ENCODE measurements at places on chromosomes 4 and X. TPM values are rescaled to one million over a fixed set of nuclear protein-coding genes. Genes with fewer than 3 reads are reported as not detected.

Gene TRIM2
- 5.0 TPM for total RNA-seq

Gene FGF2
- total RNA-seq: 2.0 TPM

Gene POU3F4
- not detected for total RNA-seq

Gene PRDM5
- total RNA-seq: 5.1 TPM

Gene FRMD7
- under 0.01 TPM for total RNA-seq

Gene GALNTL6
- 0.05 TPM for total RNA-seq

Gene BRS3
- total RNA-seq: 0.05 TPM

Gene SUPT20HL1
- total RNA-seq: not detected

DNA sequence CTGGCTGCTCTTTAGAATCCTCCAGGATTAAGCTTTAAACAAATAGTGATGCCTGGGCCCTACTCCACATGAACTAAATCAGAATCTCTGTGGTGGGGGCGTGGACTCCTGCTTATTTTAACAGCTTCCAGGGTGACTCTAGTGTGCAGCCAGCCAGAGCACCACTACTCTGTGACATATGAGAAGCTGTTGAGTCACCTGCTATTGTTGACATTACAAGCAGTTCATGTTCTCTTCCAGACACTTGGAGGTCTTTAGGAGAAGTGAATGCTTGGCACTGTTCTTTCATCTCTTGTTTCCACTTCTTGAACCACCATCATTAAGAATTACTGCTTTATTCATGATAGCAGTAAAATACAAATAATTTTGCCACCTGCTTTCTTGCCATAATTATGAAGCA is 426 bp upstream of the C4orf51 start:
- H3K36me3 ChIP-seq: no peaks in the 10 kb centered on the region
- H3K27ac ChIP-seq: no peak overlapping the region
- DNase-seq: no peak
- no peaks in the 10 kb centered on the region for H3K4me1 ChIP-seq
- no peak overlapping the region for H3K4me3 ChIP-seq

DNA sequence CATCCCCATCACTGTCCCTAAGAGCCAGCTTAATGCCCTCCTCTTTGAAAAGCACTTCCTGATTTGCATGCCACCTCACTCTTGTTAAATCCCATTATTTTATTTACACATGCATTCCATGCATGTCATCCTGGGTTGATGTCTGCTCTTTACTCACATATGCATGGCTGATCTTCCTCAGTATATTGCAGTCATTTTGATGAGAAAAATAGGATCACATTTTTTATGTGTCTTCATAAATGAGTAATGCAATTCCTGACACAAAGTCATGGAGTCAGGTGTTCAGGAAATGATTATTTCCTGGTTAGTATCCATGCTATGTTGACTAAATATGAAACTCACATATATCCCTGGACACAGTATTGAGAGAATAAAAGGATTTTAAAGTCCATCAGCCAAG is 204.7 kb downstream of the SLIT2 start:
- H3K27ac ChIP-seq: no peak overlapping the region
- H3K27me3 ChIP-seq: no peaks in the 10 kb centered on the region
- H3K4me3 ChIP-seq: no peak overlapping the region
- no peaks in the 10 kb centered on the region for H3K4me1 ChIP-seq
- no peaks in the 10 kb centered on the region for H3K36me3 ChIP-seq
- no peak for DNase-seq

DNA sequence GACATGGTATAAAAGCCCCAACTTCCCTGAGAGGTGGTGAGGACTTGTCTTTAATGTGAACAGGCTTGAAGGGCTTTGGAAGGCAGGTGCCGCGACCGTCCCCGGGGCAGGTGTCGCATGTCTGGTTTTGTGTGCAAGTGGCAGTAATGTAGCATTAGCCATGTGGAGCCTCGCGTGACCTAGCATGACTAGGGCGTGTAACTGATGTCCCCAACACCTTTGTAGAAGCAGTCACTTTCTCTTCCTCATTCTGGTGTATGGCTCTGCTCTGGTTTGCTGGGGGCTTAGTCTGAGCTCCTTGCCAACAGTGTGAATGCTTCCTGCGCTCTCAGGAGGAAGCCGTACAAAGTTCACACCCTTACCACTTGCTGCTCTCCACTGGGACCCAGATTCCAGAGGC is 145.7 kb downstream of the AMMECR1 start:
- no peaks in the 10 kb centered on the region for H3K27me3 ChIP-seq
- no peaks in the 10 kb centered on the region for H3K4me1 ChIP-seq
- H3K4me3 ChIP-seq: no peak overlapping the region
- H3K36me3 ChIP-seq: peaks cover 14% of the 10 kb centered on the region
- H3K27ac ChIP-seq: no peak overlapping the region

DNA sequence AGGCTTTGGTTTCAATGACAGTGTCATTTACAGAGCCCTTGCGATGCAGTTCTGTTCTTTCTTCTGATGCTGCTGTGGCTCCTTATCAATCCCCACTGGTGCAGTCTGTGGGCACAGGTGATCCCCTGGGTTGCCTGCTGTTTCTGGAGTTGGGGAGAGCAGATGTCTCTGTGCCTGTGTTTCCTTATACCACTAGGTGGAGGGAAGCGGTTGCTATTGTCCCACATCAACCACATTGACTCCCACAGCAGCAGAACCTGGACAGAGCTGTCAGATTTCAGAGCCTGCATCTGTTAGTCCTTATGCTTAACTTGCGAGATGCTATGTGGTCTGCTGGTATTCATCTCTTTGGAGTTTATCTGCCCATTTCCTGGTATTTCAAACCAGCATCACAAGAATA is 57.7 kb downstream of the NEIL3 start:
- no peaks in the 10 kb centered on the region for H3K4me1 ChIP-seq
- H3K27ac ChIP-seq: no peak overlapping the region
- peaks cover 20% of the 10 kb centered on the region for H3K36me3 ChIP-seq
- no peaks in the 10 kb centered on the region for H3K27me3 ChIP-seq
- H3K4me3 ChIP-seq: no peak overlapping the region

DNA sequence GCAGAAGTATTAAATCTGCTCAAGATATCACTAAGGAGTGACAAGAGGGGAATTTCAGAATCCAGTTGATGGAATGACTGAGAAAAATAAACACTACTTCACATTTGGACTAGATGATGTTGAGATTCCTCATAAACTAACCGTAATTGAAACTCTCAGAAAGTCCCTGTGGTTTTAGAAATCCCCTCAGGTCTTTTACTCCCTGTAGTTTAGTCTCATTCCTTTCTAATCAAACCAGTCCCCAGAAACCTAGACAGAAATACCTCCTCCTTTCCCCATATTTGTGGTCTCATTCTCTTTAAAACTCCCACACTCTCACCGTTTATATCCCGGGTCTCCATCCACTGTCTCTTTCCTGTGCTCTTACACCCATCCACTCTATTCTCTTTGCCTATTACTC is 15.0 kb upstream of the TLR1 start:
- H3K4me1 ChIP-seq: no peaks in the 10 kb centered on the region
- no peaks in the 10 kb centered on the region for H3K36me3 ChIP-seq
- no peak for DNase-seq
- no peak overlapping the region for H3K4me3 ChIP-seq

GRCh38 chr4:7266525-7267292 is 74.4 kb downstream of the SORCS2 start:
- no peaks in the 10 kb centered on the region for H3K4me1 ChIP-seq
- no peak overlapping the region for H3K27ac ChIP-seq
- no peaks in the 10 kb centered on the region for H3K27me3 ChIP-seq
- no peak overlapping the region for H3K4me3 ChIP-seq

- no peak overlapping the region for H3K4me3 ChIP-seq
- H3K27ac ChIP-seq: no peak overlapping the region
- peaks cover 4% of the 10 kb centered on the region for H3K4me1 ChIP-seq
- H3K27me3 ChIP-seq: peaks cover 72% of the 10 kb centered on the region
These were observed 15.8 kb upstream of the SLC25A4 start for GRCh38 chr4:185127021-185127925.

DNA sequence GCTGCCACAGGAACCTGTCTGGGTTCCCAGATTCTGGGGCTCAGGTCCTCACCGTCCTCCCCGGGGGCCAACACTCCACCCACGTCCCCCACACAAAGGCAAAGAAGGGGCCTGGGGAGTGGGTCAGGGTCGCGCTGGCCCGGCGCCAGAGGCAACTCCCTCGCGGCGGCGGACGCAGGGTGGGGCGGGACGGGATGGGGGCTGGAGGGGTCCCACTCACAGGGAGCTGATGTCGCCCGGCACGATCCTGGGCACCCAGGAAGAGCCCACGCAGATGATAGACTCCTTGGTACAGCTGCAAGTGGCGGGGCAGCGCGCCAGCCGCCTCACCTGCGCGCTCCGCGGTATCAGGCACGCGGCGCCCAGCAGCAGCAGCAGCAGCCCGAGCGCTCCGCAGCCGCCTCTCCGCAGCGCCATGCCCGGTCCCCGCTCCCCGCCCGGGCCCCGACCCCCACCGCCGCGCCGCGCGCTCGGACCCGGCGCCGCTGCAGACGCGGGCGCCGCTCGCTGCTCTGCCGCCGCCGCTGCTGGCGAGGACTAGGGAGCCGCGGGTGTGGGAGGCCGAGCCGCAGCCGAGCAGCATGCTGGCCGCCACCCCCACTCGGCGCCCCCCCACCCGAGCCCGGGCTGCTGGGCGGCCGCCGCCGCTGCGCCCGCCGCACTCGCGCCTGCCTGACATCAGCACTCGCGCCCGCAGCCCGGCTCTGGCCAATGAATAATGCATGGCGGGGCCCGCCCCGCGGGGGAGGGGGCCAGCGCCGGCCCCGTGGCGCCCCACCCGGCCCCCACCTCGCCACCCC is at the start of gene LGI2:
TSS of gene LGI2 (minus strand) at position 670 of the 800 bp plus-strand sequence. CDS start at position 417, 253 bp downstream.
- no peak within 1 kb of the TSS for H3K4me3 ChIP-seq
- no peak within 1 kb of the TSS for H3K27ac ChIP-seq
- no peaks in the 10 kb centered on the region for H3K36me3 ChIP-seq
- DNase-seq: no peak
- H3K27me3 ChIP-seq: peaks cover 44% of the 10 kb centered on the region

- no peak overlapping the region for H3K27ac ChIP-seq
- no peak overlapping the region for H3K4me3 ChIP-seq
- H3K36me3 ChIP-seq: no peaks in the 10 kb centered on the region
- no peak for DNase-seq
- H3K27me3 ChIP-seq: no peaks in the 10 kb centered on the region
These were observed 178.6 kb downstream of the ACTRT1 start for GRCh38 chrX:127873637-127874036.

GRCh38 chrX:107561468-107562215 is 66.7 kb upstream of the PRPS1 start:
- H3K4me1 ChIP-seq: no peaks in the 10 kb centered on the region
- no peak for DNase-seq
- H3K27ac ChIP-seq: no peak overlapping the region

- no peak overlapping the region for H3K27ac ChIP-seq
- H3K4me1 ChIP-seq: no peaks in the 10 kb centered on the region
- H3K27me3 ChIP-seq: no peaks in the 10 kb centered on the region
- no peak for DNase-seq
- H3K36me3 ChIP-seq: no peaks in the 10 kb centered on the region
These were observed 1009.8 kb downstream of the ADGRL3 start for GRCh38 chr4:62209757-62210485.

GRCh38 chrX:47573341-47574075 is 8.7 kb upstream of the TIMP1 start:
- peak overlapping the region; percentile 42 for H3K27ac ChIP-seq
- no peaks in the 10 kb centered on the region for H3K27me3 ChIP-seq
- peaks cover 34% of the 10 kb centered on the region for H3K36me3 ChIP-seq
- H3K4me3 ChIP-seq: peak overlapping the region; percentile 29
- H3K4me1 ChIP-seq: no peaks in the 10 kb centered on the region

GRCh38 chr4:77167866-77168265 is 10.9 kb downstream of the CCNG2 start:
- no peak overlapping the region for H3K4me3 ChIP-seq
- no peaks in the 10 kb centered on the region for H3K4me1 ChIP-seq
- DNase-seq: no peak

DNA sequence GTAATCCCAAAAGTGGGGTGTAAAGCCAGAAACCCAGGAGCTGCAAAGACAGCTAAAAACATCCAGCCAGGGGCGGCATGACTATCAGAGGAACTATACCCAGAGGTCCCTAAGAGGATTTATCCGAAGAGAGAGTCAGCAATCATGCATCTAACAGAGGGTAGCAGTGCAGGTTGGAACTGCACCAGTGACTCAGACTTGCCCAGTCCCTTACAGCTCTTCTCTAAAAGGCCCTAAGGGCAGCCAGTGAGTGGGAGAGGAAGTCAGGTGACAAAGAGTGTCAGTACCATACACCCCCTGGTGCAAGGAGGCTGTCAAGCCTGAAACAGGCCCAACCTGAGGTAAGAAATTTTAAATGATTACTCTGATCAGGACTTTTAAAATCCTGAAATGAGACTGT is 88.1 kb downstream of the CAMK2D start:
- no peak overlapping the region for H3K4me3 ChIP-seq
- no peaks in the 10 kb centered on the region for H3K27me3 ChIP-seq
- H3K36me3 ChIP-seq: no peaks in the 10 kb centered on the region

GRCh38 chrX:76802708-76803107 is 375.2 kb downstream of the MAGEE1 start:
- H3K4me3 ChIP-seq: no peak overlapping the region
- no peaks in the 10 kb centered on the region for H3K4me1 ChIP-seq
- no peak overlapping the region for H3K27ac ChIP-seq
- no peaks in the 10 kb centered on the region for H3K36me3 ChIP-seq
- no peaks in the 10 kb centered on the region for H3K27me3 ChIP-seq
- no peak for DNase-seq

GRCh38 chr4:87849612-87850011 is 16.8 kb downstream of the MEPE start:
- H3K27ac ChIP-seq: no peak overlapping the region
- DNase-seq: peak; percentile 24
- no peaks in the 10 kb centered on the region for H3K36me3 ChIP-seq
- no peak overlapping the region for H3K4me3 ChIP-seq

DNA sequence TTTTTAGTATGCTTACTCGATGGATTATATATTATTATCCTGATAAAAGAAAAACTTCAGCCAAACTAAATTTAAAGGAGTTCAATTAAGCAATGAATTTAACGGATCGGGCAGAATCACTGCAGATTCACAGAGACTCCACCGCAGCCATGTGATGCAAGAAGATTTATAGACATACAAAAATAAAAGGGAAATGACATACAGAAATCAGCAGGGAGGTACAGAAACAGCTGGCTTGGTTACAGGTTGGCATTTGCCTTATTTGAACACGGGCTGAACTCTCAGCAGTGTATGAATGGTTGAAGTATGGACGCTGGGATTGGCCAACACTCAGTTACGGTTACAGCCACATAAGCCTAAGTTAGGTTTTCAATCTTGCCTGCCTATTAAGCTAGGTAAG is 35.4 kb upstream of the DHRSX start:
- H3K4me3 ChIP-seq: no peak overlapping the region
- DNase-seq: no peak
- H3K4me1 ChIP-seq: no peaks in the 10 kb centered on the region
- H3K36me3 ChIP-seq: no peaks in the 10 kb centered on the region
- no peak overlapping the region for H3K27ac ChIP-seq

DNA sequence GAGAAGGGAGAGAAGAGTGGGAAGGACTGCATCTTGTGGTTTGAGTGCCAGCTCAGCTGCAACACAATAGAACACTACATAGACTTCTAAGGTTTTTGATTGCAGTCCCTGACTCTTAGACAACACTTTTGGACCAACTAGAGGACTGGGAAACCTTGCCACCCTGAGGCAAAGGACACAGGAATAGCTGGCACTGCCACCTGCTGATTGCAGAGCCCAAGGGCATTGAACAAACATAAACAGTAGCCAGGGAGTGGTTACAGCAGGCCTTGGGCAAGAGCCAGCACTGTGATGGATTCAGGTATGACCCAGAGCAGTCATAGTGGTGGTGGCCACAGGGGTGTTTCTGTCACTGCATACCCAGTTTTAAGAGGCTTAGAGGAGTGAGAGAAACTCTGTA is 72.5 kb upstream of the CXorf51A start:
- no peak for DNase-seq
- no peak overlapping the region for H3K4me3 ChIP-seq
- no peaks in the 10 kb centered on the region for H3K36me3 ChIP-seq
